CD4-positive, alpha-beta T cell (primary cell): ENCODE measurements at places on chromosomes 2 and 18. TPM values are rescaled to one million over a fixed set of nuclear protein-coding genes. Genes with fewer than 3 reads are reported as not detected.

GRCh38 chr2:192655916-192656315, 461.2 kb upstream of the TMEFF2 start:
- H3K27me3 ChIP-seq: no peaks in the 10 kb centered on the region
- H3K36me3 ChIP-seq: no peaks in the 10 kb centered on the region
- DNase-seq: no peak

The GALR1 gene
- not detected for total RNA-seq

GRCh38 chr2:180715044-180715443, 265.4 kb upstream of the UBE2E3 start:
- no peaks in the 10 kb centered on the region for H3K4me1 ChIP-seq
- H3K27me3 ChIP-seq: no peaks in the 10 kb centered on the region
- no peak for DNase-seq
- no peak overlapping the region for H3K27ac ChIP-seq
- no peaks in the 10 kb centered on the region for H3K36me3 ChIP-seq
- no peak overlapping the region for H3K4me3 ChIP-seq

DNA sequence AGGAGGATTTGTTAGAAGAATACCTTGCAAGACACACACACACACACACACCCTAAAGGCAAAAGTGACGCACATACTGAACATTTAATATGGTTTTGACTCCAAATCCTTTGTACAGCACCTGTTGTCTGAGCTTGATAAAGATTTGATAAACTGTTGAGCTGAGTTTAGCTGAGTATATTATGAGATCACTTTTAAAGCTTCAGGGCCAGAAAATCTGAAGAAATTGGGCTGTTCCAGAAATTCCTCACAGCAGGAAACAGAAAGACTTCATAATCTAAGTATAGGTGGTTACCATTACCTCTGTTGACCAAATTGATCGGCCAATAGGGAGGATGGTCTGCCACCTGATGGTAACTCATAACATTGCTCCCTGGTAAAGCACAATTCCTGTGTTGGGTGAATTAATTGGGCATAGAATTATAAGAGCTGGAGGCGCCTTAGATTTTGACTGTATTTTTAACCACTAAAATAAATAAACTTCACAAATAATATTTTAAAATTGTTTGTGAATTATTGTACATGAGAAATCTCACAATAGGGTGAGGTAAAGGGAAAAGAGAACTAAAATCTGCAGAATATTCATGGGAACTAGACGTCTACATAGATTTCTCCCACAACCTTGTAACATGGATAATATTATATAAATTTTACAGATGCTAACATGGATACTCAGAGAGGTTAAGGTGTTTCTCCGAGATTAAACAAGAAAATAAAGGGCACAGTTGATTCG, 21.8 kb upstream of the RPIA start:
- no peaks in the 10 kb centered on the region for H3K36me3 ChIP-seq
- H3K4me1 ChIP-seq: no peaks in the 10 kb centered on the region
- H3K27me3 ChIP-seq: no peaks in the 10 kb centered on the region
- no peak overlapping the region for H3K4me3 ChIP-seq
- no peak overlapping the region for H3K27ac ChIP-seq
- DNase-seq: peak; percentile 7

DNA sequence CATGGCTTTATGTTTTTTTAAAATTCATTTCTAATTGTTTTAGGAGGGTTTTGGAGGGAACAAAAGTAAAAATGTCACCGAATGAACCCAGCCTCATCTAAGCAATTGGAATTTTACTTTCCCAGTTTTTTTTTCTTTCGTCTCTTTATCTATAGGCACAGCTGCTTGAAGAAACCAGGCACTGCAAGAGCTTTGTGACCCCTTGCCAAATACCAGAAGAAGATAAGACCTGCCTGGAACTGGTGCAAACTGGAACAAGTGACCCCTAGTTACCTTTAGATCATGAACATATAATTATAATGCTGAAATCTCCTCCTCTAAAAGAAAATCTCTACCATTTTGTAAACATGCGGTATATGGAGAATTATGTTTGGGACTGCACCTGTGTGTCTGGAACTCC, 100.9 kb downstream of the TSN start:
- no peak overlapping the region for H3K4me3 ChIP-seq
- no peaks in the 10 kb centered on the region for H3K36me3 ChIP-seq
- DNase-seq: no peak
- no peaks in the 10 kb centered on the region for H3K4me1 ChIP-seq

- DNase-seq: no peak
- no peak overlapping the region for H3K4me3 ChIP-seq
- H3K36me3 ChIP-seq: no peaks in the 10 kb centered on the region
- no peak overlapping the region for H3K27ac ChIP-seq
- no peaks in the 10 kb centered on the region for H3K27me3 ChIP-seq
These were observed 179.4 kb downstream of the TXNL1 start for GRCh38 chr18:56458770-56459712.

The GALNT5 gene
- not detected for total RNA-seq

The LCT gene
- total RNA-seq: 0.06 TPM

The CLEC4F gene
- total RNA-seq: not detected

DNA sequence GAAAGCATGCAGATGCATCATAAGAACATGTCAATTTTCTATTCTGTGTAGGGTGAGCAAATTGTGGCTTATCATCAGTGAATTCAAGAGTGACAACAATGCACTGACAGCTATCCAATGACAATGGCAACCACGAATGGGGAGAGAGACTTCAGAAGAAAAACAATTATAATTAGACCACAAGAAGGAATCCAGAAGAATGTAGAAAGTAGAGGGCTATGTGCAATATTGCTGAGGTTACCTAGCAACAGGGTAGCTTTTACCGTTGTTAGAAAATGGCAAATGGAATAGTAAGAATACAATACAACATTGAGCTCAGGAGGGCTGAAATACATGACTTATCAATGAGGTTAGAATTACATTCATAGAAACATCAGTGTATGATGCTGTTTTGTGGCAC, 71.1 kb upstream of the SESTD1 start:
- H3K36me3 ChIP-seq: no peaks in the 10 kb centered on the region
- DNase-seq: no peak
- H3K27me3 ChIP-seq: no peaks in the 10 kb centered on the region
- no peaks in the 10 kb centered on the region for H3K4me1 ChIP-seq
- H3K4me3 ChIP-seq: no peak overlapping the region
- H3K27ac ChIP-seq: no peak overlapping the region

The SKOR2 gene
- not detected for total RNA-seq

- peaks cover 4% of the 10 kb centered on the region for H3K4me1 ChIP-seq
- no peaks in the 10 kb centered on the region for H3K27me3 ChIP-seq
- no peaks in the 10 kb centered on the region for H3K36me3 ChIP-seq
- DNase-seq: no peak
- no peak overlapping the region for H3K27ac ChIP-seq
These were observed 125.4 kb upstream of the FOSL2 start for GRCh38 chr2:28267282-28267681.

DNA sequence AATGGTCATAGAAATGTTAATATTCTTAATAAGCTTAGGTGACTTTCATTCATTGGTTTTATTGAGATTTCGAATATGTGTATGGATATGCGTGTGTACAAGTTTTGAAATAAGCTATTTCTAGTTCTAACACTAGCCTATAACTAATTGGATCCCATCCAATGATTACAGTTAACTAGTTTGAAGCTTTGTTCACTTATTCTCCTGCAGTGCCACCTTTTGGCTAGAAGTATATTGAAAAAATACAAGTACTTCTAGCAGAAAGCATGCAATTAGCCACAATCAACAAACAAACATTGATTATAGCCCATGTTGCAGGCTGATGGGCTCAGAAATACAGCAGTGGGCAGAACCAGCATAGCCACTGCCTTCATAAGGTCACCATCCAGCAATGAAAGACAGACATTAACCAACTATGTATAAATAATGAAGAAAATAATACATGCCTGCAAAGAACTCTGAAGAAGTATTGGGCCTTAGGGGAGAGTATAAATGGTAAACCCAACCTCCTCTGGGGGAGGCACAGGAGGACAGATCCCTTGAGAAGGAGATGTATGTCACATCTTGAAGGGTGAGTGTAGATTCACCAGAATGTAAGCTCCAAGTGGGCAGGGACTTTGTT, 5.1 kb upstream of the PIEZO2 start:
- no peak overlapping the region for H3K27ac ChIP-seq
- H3K36me3 ChIP-seq: no peaks in the 10 kb centered on the region
- no peak overlapping the region for H3K4me3 ChIP-seq
- no peak for DNase-seq

- no peaks in the 10 kb centered on the region for H3K4me1 ChIP-seq
- no peaks in the 10 kb centered on the region for H3K36me3 ChIP-seq
- no peak overlapping the region for H3K27ac ChIP-seq
- H3K27me3 ChIP-seq: no peaks in the 10 kb centered on the region
These were observed 909.9 kb upstream of the CHAC2 start for GRCh38 chr2:52857722-52858121.
